Muscle of leg (tissue), 16 donors: ENCODE measurements at places on chromosomes 5 and 9.

DNA sequence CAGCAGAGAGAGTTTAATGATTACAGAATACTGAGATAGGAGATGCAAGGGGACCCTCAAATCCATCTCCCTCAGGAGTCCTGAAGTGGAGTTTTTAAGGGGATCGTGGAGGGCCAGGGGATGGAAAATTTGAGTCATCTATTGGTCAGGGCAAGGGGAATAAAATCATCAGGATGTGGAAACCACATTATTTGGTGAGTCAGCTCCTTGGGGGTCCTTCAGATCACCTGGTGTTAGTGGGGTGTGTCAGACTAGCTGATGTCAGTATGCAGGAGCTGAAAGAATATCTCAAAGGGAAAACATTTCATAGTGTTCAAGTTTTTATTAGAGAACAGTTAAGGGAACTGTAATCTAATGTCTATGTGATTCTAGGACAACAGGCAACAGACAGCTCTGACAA, 183.0 kb upstream of the FTMT start:
- DNase-seq: no peak

DNA sequence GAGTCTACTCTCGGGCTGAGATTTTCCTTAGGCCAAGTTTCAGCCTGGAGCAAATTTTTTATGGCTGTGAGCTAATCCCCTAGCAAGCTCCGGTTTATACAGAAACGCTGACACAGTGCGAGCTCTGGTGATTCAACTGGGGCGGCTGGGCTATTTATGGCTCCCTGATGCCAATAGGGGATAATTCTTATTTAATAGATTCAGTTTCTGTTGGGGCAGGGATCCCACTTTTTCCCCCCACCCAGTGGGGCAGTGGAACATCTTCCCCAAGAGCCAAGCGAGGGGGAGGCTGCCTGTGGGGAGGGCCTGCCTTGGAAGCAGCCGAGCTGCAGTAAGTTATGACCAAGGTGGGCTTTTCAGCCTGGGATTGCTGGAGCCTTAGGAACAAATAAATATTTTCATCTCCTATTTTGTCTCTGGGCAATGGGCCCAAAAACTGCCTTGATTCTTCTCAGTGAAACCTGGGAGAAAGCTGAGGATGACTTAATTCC, 129.1 kb downstream of the MACROH2A1 start:
- DNase-seq: peak; percentile 91

DNA sequence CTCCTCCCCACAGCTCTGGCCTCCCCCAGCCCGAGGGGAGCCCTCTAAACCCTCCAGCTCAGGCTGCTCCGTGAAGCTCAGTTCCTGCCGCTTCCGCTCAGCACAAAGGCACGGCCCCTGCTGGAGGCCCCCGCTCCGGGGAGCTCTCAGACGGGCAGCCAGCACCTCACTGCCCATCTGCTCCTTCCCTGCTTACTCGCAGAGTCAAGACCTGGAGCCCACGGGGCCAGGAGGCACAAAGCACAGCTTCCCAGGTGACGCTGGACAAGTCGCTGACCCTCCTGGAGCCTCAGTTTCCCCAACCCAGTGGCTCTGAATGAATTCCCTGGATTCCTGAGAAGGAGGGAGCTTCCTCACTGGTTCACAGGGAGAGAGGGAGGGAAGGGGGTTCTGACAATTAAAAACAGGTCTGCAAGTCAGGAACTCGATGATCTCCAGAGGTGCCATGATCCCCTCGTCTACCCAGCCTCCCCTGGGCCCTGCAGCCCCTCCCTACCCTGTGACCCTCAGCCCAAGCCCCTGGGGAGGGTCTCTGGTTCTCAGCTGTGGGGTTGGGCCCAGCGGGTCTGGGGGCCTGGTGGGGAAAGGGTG, 36.2 kb downstream of the VAV2 start:
- peak; percentile 67 for DNase-seq

DNA sequence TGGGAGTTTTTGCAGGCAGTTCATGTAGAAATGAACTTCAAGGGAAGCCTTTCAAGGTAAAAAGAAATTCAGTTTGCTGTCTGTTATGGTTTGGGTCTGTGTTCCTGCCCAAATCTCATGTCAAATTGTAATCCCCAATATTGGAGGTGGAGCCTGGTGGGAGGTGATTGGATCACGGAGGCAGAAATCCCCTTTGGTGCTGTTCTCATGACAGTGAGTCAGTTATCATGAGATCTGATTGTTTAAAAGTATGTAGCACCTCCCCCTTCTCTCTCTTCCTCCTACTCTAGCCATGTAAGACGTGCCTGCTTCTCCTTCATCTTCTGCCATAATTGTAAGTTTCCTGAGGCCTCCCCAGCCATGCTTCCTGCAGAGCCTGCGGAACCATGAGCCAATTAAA, 341.4 kb downstream of the ARHGEF28 start:
- no peak for DNase-seq

GRCh38 chr5:173869316-173869715, 18.8 kb upstream of the CPEB4 start:
- DNase-seq: peak; percentile 48

GRCh38 chr9:123175854-123176629, 92.3 kb downstream of the STRBP start:
- DNase-seq: no peak

DNA sequence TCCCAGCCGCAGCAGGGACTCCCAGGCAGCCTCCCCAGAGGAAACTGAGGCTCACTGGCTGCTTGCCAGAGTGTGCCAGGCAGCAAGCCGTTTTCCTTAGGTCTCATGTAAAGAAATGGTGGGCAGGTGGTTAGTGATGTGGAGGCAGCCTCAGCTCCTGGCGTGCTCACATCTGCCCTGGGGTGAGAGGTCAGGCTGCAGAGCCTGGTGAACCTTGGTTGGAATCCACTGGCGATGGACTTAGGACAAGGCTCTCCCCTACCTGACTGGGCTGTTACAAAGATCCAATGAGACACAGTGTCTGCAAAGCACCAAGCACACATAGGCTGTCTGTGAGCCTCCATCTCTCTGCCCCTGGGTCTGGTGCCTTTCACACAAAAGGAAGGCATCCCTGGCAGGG, 30.9 kb downstream of the LHX6 start:
- no peak for DNase-seq
